ENCODE measurements at places on chromosomes 7 and 10.

GRCh38 chr7:4681886-4682620 lies at the start of gene FOXK1:
Gene FOXK1 (plus strand): TSS chr7:4682295. CDS start chr7:4682309, 14 bp downstream.
- no peak for DNase-seq

GRCh38 chr10:104325436-104326435 lies 12.5 kb downstream of the ITPRIP start:
- DNase-seq = no peak

DNA sequence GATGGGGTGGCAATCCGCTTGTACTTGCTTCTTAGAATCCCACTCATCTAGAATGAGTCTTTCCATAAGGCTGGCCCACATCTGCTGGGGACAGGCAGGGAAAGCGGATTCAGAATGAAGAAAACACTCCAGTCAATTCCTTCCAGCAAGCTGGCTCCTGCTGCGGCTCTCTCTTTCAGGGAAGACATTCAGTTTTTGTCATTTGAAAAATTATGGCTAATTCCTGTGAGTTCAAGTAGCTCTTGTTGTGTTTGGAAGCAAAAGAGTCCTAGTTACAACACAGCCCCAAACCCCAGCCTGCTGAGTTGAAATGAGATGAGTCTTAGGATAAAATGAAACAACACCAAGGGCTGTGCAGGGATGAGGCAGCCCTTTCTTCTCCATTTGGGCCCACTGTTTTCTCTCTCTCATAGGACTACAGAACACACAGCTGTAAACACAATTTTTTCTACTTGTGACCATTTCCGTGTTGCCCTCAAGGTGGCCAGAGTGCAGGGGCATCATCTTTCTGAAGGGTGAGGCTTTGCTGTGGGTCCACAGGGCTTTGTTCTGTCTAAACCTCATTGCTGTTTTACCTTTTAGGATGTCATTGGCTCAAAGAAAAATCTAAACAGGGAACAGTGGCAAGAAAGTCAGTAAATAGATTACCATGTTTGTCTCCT lies 90.8 kb upstream of the EEPD1 start:
- DNase-seq = no peak

GRCh38 chr7:2614631-2615330 lies 17.0 kb upstream of the TTYH3 start:
- no peak for DNase-seq

GRCh38 chr7:125511310-125511709 lies 581.7 kb upstream of the POT1 start:
- no peak for DNase-seq

DNA sequence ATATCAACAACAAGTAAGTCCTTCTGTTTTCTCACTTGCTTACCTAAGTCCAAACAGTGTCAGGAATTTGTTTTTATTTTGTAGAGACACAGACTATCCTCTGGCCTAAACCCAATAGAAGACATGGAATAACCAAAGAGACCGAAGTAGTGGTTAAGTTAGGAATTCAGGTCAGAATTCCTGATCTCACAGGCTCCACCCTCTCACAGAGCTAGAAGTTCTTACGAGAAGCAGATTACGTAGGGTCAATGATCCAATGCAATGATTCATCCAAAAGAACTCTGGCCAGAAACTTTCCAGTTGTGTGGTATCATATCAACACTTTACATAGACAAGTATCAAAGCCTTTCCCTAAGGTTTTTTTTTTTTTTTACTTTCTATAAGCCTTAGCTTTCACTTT lies 73.8 kb downstream of the IQUB start:
- peak; percentile 99 for DNase-seq

GRCh38 chr10:78297997-78298396 lies 264.3 kb downstream of the RPS24 start:
- no peak for DNase-seq

- no peak for DNase-seq
These were observed 18.3 kb upstream of the TNRC18 start for GRCh38 chr7:5441840-5442503.

- DNase-seq = no peak
These were observed 64.6 kb downstream of the ARL5B start for GRCh38 chr10:18723801-18724200.

DNA sequence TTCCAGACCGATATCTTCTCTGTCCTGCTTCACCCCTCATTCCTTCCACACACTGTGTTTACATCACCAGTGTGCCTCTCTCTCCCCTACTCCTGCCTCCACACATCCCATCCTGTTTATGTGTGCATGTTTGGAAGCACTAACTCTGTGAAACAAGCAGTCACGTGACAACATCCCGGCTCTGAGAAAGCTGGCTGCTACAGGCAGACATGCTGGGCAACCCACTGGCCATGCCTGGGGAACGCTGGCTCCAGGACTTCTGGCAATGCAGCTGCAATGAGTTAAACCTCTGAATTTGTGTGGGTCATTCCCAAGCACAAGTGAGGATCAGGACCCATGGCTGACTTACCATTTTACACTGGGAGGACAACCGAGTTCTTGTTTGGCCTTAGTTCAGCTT lies 74.0 kb downstream of the WNT2 start:
- no peak for DNase-seq

DNA sequence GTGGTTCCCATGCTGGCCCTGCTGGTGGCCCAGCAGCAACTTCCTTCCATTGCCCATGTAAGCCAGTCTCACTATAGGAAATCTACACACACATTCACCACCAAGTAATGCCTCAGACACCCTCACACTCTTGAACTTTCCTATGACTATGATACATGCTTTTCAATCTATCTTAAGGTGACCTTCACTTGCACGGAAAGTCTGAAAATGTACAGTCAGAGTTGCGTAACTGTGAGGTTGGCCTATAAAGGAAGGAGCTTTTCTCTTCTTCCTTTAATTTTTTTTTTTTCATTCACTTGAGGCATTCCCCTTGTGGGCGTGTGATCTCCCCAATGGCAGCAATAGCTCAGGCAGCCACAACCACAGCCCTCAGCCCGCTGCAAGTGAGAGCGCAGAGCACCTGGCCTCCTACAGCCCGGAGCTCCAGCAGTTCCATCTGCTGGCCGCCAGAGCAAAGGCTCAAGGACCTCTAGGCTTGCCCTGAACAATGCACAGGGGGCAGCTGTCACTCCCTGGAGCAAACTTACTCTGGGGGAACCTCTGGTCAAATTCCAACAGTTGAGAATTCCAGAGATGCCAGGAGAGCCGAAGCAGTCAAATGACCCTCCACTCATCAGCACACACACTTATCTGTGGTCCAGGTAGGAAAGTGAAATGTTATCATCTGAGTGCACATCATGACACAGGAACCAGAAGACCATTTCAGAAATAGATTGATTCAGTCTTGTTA lies 123.1 kb upstream of the ADO start:
- DNase-seq = no peak

GRCh38 chr7:40234046-40234445 lies 99.2 kb downstream of the SUGCT start:
- no peak for DNase-seq

DNA sequence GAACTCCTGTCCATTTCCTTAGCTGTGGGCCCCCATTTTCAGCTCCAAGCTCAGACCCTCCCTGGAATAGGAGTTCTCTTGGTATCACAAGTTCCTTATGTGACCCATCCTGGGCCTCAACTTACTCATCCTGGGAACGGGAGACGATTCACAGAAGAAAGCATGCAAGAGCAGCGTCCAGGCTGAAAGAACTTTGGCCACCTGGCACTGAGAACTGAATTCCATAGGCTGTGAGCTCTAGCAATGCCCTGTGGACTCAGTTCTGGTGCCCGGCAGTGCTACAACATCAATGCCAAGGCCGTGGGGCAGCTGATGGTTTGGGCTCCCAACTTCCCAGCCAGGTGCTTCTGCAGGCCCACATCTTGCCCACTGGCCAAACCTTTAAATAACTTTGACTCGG lies 3.9 kb upstream of the CUEDC2 start:
- DNase-seq = no peak

- no peak for DNase-seq
These were observed 93.8 kb downstream of the MAPK8 start for GRCh38 chr10:48400129-48400849.

DNA sequence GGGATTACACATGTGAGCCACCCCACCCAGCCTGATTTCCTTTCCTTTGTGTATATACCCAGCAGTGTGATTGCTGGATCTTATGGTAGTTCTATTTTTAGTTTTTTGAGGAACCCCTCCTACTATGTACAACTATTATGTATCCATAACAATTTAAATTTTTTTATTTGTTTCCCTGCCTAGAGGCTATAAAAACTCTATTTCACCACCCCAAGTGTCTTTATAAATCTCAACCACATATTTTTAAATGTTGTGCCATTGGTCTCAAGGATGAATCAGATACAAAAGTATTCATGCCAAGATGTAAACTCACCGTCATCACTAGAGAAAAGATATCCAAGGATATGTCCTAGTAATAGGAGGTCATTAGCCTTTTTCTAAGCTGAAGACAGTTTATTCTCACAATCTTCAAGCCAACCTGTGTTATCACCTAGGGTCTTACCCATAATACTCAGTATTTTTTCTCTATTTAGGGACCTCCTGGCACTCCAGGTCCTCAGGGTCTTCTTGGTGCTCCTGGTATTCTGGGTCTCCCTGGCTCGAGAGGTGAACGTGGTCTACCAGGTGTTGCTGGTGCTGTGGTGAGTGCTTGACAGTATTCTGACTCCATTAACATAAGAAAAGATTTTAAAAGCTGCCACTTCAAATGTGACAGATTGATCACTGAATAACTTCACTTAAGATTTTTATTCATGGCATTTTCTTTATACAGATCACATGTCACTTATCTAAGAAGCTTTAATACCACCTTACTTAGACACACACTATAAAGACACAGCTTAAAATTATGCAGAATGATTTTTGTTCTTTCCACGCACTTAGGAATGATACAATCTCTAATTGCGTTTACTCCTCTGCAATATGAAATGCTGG lies 29.4 kb downstream of the COL1A2 start:
- DNase-seq = no peak

DNA sequence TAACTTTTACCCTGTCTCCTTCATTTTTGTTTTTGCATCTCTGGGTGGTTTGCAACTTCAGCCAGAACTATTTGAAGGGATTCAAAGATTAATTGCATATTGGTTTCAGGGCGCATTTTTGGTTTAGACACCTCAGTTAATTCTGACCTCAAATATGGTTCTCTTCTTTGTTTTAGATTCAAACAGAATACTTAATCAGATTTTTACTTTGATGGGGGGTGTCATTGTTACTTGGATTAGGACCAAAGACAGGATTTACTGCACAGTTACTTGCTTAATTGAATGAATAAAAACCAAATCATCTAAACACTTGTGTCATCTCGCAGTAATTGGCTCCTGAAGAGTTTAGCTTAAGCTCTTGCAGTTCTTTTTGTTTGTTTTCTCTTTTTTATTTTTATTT lies 100.9 kb downstream of the PHTF2 start:
- no peak for DNase-seq

DNA sequence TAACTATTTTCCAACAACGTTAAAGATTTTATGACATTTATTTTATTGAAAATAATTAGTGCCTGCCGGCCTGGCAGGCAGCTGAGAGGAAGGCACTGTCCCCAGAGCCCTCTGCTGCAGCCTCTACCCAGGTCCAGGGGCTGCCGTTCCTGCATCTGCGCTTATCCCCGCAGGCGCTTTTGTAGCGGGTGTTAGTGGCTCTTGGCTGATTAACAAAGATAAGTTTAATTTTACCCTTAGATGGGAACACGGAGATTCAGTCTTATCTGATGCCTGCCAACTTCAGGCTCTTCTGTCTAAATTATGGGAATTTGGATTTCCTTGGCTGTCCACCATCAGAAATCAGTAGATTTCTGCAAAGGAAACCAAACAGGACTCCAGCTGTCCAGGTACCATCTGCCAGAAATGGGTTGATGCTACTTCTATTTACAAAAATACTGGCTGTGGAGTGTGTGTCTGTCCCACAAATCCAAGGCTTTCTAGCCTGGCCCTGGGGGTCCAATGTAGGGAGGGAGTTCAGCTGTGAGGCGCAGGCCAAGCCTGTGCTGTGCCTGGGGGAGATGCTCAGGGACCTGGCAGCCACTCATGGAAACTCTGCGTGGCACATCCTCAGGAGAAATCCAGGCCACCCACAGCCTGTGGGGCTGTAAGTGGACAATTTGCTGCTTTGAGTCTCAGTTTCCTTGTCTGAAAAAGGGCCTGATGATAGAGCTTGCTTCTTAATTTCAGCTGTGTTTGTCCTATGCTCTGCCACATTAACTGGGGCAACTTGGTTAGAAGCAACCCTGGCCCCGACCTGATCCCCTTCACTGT lies 62.0 kb upstream of the IGFBP3 start:
- no peak for DNase-seq

DNA sequence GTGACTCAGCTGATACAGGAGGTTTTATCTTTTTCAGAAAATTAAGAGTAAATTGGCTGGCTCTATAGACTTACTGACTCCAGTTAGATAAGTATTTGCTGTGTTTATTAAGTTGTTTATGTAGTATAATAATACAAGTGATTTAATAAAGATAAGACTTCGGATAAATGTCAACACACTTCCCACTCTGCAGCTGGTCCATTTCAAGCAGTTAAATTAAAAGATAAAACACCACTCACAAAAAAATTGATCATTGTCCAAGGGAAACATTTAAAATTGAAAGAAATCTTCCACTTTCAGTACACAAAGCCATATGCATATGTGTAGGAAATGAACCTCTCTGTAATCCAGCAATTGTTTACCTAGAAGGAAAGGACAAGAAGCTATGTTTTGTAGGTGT lies 106.1 kb upstream of the SP8 start:
- no peak for DNase-seq

DNA sequence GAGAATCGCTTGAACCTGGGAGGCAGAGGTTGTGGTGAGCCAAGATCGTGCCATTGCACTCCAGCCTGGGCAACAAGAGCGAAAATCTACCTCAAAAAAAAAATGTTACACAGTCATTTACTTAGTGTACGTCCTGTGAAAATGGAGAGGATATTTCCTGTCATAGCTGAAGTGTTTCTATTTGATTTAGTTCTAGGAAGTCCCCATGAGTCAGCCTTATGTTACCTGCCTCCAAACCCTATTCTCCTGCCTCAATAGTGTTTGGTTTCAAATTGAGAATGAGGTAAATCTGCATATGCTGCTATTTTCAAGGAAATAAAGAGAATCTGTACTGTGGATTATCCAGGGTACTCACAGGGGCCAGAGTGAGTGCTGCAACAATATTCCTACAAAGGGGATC lies 1284.5 kb upstream of the AUTS2 start:
- no peak for DNase-seq

Data from epithelial cell of proximal tubule (primary cell).